ENCODE measurements at places on chromosomes 5 and 9. TPM values are rescaled to one million over a fixed set of nuclear protein-coding genes. Genes with fewer than 3 reads are reported as not detected.
A peak's percentile ranks its signal among the peaks of the same experiment; 100 is the strongest.

Gene FBP2
- total RNA-seq, result not detected

Gene HSD17B4
- 100 TPM for total RNA-seq

DNA sequence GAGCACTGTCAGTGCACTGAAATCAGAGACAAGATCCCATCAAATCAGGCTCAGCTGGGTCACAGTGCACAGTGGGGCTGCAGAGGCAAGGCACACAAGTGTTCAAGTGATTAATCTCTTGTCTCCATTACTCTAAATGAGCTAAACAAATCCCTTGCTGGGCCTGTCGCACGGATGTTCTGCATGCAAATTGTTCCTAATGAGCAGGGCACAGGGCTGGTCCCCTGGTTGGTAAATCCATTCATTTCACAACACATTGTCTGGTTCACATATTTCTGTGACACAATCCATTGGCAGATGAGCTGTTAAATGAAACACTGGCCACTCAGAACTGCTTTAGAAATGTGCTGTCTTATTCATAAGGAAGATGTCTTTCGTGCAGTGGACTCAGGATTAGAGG is 167.9 kb upstream of the BRINP1 start:
- DNase-seq, result no peak
- H3K36me3 ChIP-seq, result no peaks in the 10 kb centered on the region
- no peak overlapping the region for H3K4me3 ChIP-seq
- H3K27me3 ChIP-seq, result no peaks in the 10 kb centered on the region
- no peaks in the 10 kb centered on the region for H3K4me1 ChIP-seq
- H3K27ac ChIP-seq, result no peak overlapping the region

- H3K4me3 ChIP-seq, result peak overlapping the region; percentile 79
- peaks cover 9% of the 10 kb centered on the region for H3K36me3 ChIP-seq
- DNase-seq, result no peak
- no peaks in the 10 kb centered on the region for H3K27me3 ChIP-seq
- H3K4me1 ChIP-seq, result peaks cover 27% of the 10 kb centered on the region
- peak overlapping the region; percentile 69 for H3K27ac ChIP-seq
These were observed 100.9 kb upstream of the PTGER4 start for GRCh38 chr5:40578501-40579451.

- H3K27ac ChIP-seq, result no peak overlapping the region
- H3K4me3 ChIP-seq, result no peak overlapping the region
- H3K27me3 ChIP-seq, result no peaks in the 10 kb centered on the region
- DNase-seq, result no peak
- H3K4me1 ChIP-seq, result peaks cover 15% of the 10 kb centered on the region
These were observed 38.0 kb downstream of the CREBRF start for GRCh38 chr5:173094012-173094661.
